Endothelial cell (in vitro differentiated cells): ENCODE measurements at places on chromosomes 11 and 22. TPM values are rescaled to one million over a fixed set of nuclear protein-coding genes. Genes with fewer than 3 reads are reported as not detected.

RAG2 gene
- total RNA-seq = not detected

NXPE2 gene
- 0.33 TPM for total RNA-seq

OR8H1 gene
- total RNA-seq = not detected

ZPR1 gene
- total RNA-seq = 33.4 TPM

DNA sequence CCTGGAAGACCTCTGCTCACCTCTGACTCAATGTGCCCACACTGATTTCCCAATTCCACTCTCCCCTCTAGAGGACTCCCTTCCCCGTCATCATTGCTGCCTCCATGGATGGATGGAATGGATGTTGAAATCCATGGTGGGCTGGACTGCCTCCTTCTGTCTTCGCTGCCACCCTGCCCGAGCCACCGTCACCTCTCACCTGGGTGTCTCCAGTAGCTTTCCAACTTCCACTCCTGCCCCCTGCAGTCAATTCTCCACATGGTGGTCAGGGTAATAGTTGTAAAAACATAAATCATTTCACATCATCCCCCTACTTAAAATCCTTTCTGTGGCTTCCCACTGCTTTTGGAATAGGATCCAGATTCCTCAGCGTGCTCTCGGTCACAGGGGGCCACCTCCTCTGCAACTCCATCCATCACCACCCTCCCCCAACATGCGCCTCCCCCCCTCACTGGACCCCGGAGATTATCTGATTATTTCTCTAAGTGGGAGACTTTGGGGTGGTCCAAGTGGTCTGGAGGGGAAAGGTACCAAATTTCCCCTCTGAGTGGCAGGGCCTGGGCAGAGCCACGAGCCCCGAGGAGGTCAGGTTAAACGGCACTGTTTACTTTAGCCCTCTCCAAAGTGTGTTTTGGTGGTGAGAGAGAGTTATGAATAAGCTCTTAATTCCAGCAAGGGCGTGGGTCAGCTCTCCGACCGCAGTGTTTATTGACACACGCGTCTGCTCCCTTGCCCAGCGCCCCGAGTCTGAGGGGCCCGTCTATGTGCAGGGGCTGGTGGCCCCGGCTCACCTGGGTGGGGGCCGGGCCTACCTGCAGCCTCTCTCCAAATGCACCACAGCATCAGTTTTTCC is 313.7 kb downstream of the MN1 start:
- H3K4me1 ChIP-seq = no peaks in the 10 kb centered on the region
- no peak overlapping the region for H3K27ac ChIP-seq
- H3K36me3 ChIP-seq = peaks cover 10% of the 10 kb centered on the region
- H3K4me3 ChIP-seq = no peak overlapping the region
- peaks cover 2% of the 10 kb centered on the region for H3K27me3 ChIP-seq

DNA sequence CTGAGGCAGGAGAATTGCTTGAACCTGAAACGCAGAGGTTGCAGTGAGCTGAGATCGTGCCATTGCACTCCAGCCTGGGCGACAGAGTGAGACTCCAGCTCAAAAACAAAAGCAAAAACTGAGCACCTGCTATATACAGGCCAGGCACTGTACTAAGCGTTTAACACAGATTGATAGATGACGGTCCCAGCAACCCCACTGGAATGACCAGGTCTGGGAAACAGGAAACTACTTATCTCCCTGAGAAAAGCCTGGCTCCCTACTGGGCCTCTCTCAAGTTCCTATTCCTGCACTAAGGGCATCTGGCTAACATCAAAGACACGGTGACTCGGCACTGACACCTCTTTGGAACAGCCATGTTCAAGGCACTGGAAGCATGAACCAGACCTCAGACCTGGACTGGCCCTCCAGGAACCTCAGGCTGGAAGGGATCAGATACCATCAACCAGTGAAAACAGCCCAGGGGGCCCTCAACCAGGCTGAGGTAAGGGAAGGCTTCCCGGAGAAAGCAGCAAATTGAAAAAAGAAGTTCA is 16.6 kb downstream of the ARAP1 start:
- H3K27me3 ChIP-seq = no peaks in the 10 kb centered on the region
- peak; percentile 24 for DNase-seq
- H3K27ac ChIP-seq = peak overlapping the region; percentile 84
- peaks cover 33% of the 10 kb centered on the region for H3K4me1 ChIP-seq
